ENCODE measurements at places on chromosomes 13 and 19.

- DNase-seq = peak; percentile 96
These were observed at the start of gene PSMC4 for GRCh38 chr19:39970675-39971379. PSMC4 (plus strand) TSS chr19:39971165; CDS start chr19:39971203, 38 bp downstream.

DNA sequence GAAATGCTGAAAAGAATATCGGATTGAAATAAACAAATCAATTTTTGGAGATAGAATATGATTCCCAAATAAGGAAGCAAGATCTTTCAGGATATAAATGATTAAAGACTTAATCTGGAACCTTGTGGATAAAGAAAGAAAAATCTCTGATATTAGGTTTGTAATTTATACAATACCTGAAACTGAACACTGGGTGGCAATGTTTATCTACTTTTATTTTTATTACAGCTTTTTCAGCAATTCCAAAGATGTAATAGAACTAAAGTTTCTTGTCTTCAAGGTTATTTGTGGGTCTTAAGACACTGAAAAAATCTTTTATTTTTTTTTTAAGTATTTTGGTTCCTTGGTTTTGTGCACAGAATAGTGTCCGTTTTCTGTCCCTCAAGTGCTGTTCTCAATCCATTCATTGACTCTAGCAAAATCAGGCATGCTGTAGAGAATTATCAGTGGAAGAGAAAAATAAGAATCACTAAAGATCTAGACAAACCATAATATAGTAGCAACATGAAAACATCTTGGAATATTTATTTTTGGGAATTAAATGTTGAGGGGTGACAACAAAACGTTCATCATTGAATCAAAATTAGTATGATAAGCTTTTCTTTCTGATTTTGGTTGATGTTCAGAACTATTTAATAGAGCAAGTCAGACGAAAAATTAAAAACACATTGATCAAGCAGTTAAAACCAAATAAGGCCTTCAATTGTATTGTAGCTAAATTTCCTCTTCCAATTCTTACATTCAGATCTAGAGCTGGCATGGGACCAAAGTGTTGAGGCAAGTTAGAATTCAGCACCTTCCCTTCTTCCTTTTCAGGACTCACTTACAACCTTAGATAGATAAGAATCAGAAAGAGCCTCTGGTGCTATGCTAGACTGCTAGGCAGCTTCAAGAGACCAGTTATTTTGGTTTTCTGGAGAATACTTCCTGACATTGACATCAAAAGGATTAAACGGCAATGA lies 704.4 kb upstream of the PCDH20 start:
- no peak for DNase-seq

- no peak for DNase-seq
These were observed 4.5 kb upstream of the IL12RB1 start for GRCh38 chr19:18091217-18091608.

- DNase-seq = no peak
These were observed 9.6 kb upstream of the TIMM44 start for GRCh38 chr19:7953060-7953459.

- DNase-seq = no peak
These were observed 24.7 kb upstream of the MATK start for GRCh38 chr19:3810708-3811355.

DNA sequence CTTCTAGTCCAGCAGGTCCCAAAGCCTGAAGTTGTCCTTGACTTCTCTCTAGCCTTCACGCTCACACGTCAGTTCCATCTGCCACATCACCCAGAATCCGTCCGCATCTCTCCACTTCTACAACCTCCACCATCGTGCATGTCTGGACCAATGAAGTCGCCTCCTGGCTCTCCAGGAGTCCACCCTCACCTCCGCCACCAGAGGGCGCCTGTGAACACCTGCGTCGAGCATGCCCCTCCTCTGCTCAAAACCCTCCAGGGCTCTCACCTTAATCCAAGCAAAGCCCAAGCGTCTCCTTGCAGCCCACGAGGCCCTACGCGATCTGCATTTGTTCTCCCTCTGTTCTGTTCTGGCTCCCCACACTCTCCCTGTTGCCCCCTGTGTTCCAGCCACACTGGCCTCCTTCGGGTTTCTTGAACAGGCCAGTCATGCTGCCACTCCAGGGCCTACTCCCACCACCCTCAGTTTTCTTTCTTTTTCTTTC lies 3.7 kb downstream of the USHBP1 start:
- DNase-seq = peak; percentile 58

DNA sequence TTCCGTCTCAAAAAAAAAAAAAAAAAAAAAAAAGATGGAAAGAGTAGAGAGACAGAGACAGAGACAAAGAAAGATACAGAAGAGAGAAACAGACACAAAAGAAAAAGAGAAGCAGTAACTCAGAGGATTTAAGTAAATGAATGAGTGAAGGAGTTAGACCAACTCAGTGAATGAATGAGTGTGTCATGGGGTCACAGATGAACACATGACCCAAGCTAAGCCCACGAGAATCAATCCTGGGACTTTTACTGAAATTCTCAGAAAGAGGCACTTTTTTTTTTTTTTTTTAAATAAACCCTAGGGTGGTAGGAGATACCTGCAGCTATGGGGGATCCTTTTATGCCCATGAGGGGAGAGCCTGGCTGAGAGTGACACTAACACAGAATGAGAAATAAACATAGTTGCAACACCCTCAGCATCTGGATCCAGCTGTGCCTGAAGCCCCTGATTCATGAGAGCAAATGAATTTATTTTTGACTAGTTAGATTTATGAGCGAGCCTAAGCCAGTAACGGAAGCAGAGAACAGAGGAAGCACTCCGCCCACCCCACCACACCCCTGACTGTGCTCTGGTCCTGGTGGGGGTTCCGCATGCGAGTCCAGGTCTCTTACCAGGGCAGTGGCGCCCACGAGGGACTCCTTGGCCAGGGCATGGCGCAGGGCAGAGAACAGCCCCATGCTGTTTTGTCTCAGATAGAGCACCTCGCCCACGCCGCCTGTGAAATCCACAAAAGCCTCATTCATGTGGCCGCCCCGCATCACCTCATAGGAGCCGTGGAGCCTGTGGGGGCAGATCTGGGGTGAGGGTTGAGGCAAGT lies 4.6 kb downstream of the CAPN12 start:
- no peak for DNase-seq

Measured in neuronal stem cell (in vitro differentiated cells).